Fibroblast of skin of back (primary cell): ENCODE measurements at places on chromosomes 1 and 21.

DNA sequence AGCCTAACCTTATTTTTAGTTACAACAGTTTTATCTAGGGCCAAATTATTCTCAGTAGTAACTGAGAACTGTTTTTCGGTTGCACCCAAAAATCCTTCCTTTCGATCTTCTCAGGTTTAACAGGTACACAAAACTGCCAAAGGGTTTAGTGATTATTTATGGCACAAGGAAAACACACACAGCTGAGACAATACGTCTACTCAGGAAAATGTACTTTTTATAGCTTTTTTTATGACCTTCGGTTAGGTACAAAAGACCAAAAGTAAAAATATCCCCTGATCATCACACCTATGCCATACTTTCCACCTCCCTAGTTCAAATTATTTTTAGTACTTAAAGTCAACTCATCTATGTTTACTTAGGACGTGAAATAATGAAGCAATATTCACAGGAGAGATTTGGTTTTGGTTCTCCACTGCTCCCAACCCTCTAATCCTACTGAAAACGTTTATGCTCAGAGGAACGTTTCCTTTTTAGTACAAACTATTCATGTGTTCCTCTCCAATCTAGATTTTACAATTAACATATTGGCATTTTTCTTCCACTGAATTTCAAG is 48.7 kb downstream of the TTLL7 start:
- DNase-seq = no peak

- no peak for DNase-seq
Observed at GRCh38 chr1:160708118-160708517, 3.5 kb downstream of the CD48 start.

GRCh38 chr1:172935062-172935592 is 115.6 kb downstream of the TNFSF18 start:
- no peak for DNase-seq

GRCh38 chr1:86648255-86648654 is 56.1 kb upstream of the SH3GLB1 start:
- peak; percentile 78 for DNase-seq

- DNase-seq = no peak
Observed at GRCh38 chr1:192730198-192730597, 78.6 kb upstream of the RGS2 start.

DNA sequence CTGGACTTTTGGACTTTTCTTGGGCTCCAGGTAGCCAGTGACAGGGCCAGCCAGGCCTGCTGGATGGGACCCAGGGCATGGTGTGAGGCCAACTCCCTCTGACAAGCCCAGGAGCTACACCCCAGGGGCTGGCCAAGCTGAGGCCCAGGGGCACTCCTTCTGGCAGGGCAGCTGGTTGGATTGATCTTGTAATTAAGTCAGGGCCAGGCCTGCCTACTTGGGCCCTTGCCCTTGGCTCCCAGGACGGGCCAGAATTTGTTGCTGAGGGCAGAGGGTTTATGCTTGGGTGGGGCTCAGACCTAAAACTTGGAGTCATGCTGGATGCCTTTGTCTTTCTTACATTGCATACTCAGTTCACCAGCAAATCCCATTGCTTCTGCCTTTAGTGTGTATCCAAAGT is 20.7 kb downstream of the KCNA2 start:
- DNase-seq = no peak

DNA sequence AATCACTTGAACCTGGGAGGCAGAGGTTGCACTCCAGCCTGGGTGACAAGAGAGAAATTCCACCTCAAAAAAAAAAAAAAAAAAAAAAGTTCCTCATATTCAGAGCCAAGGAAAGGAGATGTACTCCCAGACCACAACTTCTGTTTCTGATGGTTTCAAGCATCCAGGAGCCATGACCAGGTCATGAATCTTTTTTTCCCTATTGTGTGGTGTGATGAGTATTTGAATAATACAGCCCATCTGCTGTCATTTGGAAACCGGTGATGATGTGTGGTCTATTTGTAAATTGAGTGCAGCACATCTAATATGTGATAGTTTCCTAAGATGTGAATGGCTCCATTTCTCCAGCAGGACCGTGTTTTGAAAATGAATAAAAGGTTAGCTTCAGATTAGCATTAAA is 18.6 kb downstream of the PIK3CD start:
- no peak for DNase-seq

- no peak for DNase-seq
Observed at GRCh38 chr21:35489389-35489980, 440.4 kb upstream of the RUNX1 start.
